ENCODE measurements at places on chromosomes 5 and 9.

- H3K4me3 ChIP-seq: no peak overlapping the region
- H3K27me3 ChIP-seq: no peaks in the 10 kb centered on the region
- no peak overlapping the region for H3K27ac ChIP-seq
- DNase-seq: no peak
Measured at GRCh38 chr9:79800578-79800977, 228.8 kb downstream of the TLE4 start.

DNA sequence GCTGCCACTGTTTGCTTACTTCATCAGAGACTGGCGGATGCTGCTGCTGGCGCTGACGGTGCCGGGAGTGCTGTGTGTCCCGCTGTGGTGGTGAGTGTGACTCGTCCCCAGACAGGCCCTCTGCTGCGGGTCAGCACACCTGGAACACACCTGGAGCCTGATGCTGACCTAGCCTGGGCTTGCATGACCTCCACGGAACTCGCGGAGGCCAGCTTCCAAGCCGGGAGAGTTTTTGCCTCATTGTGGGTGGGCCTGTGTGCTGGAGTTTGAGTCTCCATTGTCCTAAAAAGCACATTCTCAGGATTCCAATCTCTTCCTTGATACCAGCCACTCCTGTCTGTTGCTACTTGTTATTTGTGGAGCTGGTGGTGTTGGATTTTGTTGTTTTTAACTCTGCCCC is 28.1 kb downstream of the SLC22A4 start:
- H3K27ac ChIP-seq: no peak overlapping the region
- no peaks in the 10 kb centered on the region for H3K4me1 ChIP-seq
- DNase-seq: no peak
- H3K4me3 ChIP-seq: no peak overlapping the region

- no peaks in the 10 kb centered on the region for H3K4me1 ChIP-seq
- no peak overlapping the region for H3K4me3 ChIP-seq
- no peak for DNase-seq
- no peak overlapping the region for H3K27ac ChIP-seq
- H3K27me3 ChIP-seq: no peaks in the 10 kb centered on the region
- no peaks in the 10 kb centered on the region for H3K36me3 ChIP-seq
Measured at GRCh38 chr9:80883426-80883825, 805.9 kb downstream of the TLE1 start.

DNA sequence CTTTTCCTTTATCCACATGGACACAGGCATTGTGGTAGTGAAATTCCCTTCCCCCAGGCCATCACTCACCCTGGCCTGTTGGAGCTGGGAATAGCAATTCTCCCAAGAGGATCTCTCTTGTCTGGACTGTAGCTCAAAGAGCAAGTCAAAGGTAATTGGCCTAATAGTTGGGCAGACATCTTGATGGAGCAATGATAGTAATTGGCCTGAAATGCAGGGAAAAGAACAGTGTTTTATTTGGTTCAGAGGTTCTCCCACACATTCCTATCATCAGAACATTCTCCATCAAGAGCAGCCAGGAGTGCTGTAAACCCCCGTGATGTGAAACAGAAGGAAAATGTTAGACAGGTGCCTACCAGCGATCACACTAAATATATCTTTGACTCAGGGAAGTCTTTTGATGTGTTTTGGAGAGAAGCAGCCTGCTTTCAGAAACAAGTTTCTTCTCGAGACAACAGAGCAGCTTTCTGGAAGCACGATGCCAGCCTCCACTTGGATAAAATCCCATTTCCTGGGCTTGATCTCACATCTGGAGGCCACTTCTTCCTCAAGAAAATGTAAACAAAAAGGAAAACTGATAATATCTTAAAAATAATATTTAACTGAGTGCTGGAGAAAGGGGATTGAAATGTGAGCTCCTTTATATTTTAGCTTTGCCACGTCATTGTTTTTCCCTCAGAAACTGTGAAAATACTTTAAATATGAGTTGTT is 198.1 kb upstream of the WWC1 start:
- no peak overlapping the region for H3K27ac ChIP-seq
- no peak for DNase-seq
- no peaks in the 10 kb centered on the region for H3K36me3 ChIP-seq

DNA sequence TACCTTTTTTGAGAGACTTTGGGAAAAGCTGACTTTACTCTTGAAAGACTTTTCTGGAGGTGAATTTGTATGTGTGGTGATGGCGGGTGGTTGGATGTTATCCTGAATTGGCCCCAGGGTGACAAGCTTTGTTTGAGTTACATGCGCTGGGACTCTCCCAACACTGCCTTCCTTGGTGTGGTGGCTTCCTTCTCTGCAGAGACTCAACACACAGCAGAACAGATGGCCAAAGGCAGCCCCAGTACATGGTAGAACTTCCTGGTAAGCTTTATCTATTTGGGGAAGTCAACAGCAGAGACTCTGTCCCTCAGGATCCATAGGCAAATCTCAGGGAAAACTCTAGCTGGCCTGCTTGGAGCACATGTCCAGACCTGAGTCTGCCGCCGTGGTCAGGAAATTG is 18.1 kb downstream of the C1QTNF2 start:
- H3K36me3 ChIP-seq: no peaks in the 10 kb centered on the region
- no peak overlapping the region for H3K27ac ChIP-seq
- H3K4me1 ChIP-seq: no peaks in the 10 kb centered on the region
- H3K27me3 ChIP-seq: no peaks in the 10 kb centered on the region
- no peak for DNase-seq

GRCh38 chr9:93906195-93906880 is 48.8 kb downstream of the BARX1 start:
- no peak for DNase-seq
- H3K4me3 ChIP-seq: no peak overlapping the region
- H3K4me1 ChIP-seq: no peaks in the 10 kb centered on the region
- H3K27me3 ChIP-seq: peaks cover 15% of the 10 kb centered on the region

DNA sequence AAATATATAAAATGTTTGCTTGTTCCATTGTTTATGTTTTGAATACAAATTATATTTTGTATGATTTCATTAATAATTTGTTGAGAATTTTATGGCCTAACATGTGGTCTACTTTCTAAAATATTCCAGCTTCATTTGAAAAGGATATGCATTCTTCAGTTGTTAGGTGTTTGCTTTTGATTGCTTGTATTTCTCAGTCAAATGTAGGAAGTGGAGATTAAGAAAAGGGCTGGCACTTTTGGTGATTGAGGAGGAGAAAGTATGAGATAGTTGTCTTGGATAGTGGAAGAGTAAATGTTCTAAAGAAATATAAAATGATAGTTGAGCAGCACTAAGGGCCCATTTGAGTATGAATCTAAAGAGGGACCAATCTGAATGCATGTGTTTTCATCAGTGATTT is 23.1 kb downstream of the JAK2 start:
- H3K27ac ChIP-seq: peak overlapping the region; percentile 3
- no peak overlapping the region for H3K4me3 ChIP-seq
- H3K27me3 ChIP-seq: no peaks in the 10 kb centered on the region
- H3K36me3 ChIP-seq: no peaks in the 10 kb centered on the region
- H3K4me1 ChIP-seq: peaks cover 13% of the 10 kb centered on the region

DNA sequence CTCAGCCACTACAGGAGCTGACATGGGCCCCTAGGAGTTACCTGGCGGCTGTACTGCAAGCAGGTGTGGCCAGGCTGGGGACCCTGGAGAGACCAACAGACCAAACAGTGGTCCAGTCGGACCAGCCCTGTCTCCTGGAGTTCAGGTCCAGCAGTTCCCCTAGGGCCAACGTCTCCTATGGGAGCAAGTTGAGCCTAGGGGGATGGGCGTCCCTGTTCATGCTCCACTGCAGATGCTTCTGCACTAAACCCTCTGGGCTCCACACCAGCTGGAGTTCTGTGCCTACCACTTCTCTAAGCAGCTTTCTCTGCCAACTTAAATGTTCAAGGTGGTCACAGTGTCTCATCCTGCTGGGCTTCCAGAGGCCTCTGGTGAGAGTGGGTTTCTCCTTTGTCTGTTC is 20.6 kb upstream of the OMD start:
- H3K4me3 ChIP-seq: no peak overlapping the region
- no peak overlapping the region for H3K27ac ChIP-seq
- H3K4me1 ChIP-seq: no peaks in the 10 kb centered on the region
- no peaks in the 10 kb centered on the region for H3K36me3 ChIP-seq
- H3K27me3 ChIP-seq: no peaks in the 10 kb centered on the region

DNA sequence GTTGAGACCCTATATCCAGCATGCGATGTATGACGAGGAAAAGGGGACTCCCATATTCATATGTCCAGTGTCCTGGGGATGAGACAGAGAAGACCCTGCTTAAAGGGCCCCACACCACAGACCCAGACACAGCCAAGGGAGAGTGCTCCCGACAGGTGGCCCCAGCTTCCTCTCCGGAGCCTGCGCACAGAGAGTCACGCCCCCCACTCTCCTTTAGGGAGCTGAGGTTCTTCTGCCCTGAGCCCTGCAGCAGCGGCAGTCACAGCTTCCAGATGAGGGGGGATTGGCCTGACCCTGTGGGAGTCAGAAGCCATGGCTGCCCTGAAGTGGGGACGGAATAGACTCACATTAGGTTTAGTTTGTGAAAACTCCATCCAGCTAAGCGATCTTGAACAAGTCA is 17.1 kb downstream of the BTNL3 start:
- no peaks in the 10 kb centered on the region for H3K27me3 ChIP-seq
- DNase-seq: no peak
- H3K4me1 ChIP-seq: no peaks in the 10 kb centered on the region
- no peaks in the 10 kb centered on the region for H3K36me3 ChIP-seq

DNA sequence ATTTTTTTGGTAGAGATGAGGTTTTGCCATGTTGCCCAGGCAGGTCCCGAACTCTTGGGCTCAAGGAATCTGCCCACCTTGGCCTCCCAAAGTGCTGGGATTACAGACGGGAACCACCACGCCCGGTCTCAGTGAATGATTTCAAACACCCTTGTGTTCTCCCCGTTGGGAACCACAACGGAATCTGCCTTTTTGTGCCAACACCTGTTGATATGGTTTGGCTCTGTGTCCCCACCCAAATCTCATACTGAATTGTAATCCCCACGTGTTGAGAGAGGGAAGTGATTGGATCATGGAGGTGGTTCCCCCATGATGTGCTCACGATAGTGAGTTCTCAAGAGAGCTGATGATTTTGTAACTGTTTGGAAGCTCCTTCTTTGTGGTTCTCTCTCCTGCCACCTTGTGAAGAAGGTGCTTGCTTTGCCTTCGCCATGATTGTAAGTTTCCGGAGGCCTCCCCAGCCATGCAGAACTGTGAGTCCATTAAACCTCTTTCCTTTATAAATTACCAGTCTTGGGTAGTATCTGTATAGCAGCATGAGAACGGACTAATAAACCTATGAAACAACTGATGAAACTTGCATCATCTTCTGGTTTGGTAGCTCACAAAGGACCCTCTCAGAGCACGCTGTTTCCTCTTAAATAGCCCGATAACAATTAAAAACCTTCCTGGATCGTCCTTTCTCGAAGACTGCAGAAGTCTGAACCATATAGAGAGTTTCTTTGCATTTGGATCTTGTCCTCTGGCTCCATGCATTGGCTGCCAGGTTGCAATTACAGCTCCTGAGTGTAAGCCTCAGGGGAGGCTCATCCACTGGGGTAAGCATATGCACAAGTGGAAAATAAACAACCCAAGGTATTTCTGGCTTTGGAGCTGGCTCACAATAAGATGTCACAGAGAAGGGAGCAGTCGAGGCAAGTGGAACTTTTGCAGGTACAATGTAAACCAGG is 91.5 kb downstream of the SPRY4 start:
- no peak overlapping the region for H3K4me3 ChIP-seq
- no peaks in the 10 kb centered on the region for H3K4me1 ChIP-seq
- no peak overlapping the region for H3K27ac ChIP-seq
- H3K36me3 ChIP-seq: no peaks in the 10 kb centered on the region
- H3K27me3 ChIP-seq: no peaks in the 10 kb centered on the region

GRCh38 chr5:134140530-134141201 is 26.2 kb downstream of the TCF7 start:
- H3K4me3 ChIP-seq: no peak overlapping the region
- DNase-seq: peak; percentile 67

GRCh38 chr9:94936419-94936818 is 209.9 kb downstream of the AOPEP start:
- DNase-seq: no peak
- H3K27ac ChIP-seq: no peak overlapping the region
- H3K27me3 ChIP-seq: no peaks in the 10 kb centered on the region
- H3K4me1 ChIP-seq: peaks cover 12% of the 10 kb centered on the region
- no peaks in the 10 kb centered on the region for H3K36me3 ChIP-seq

- H3K4me3 ChIP-seq: no peak overlapping the region
- H3K27me3 ChIP-seq: no peaks in the 10 kb centered on the region
- no peaks in the 10 kb centered on the region for H3K36me3 ChIP-seq
- H3K4me1 ChIP-seq: no peaks in the 10 kb centered on the region
- H3K27ac ChIP-seq: no peak overlapping the region
Measured at GRCh38 chr5:147880487-147880886, 2.0 kb downstream of the SCGB3A2 start.

GRCh38 chr5:375921-376798 is 54.6 kb downstream of the AHRR start:
- no peak overlapping the region for H3K4me3 ChIP-seq
- no peaks in the 10 kb centered on the region for H3K36me3 ChIP-seq
- peaks cover 26% of the 10 kb centered on the region for H3K4me1 ChIP-seq
- H3K27ac ChIP-seq: no peak overlapping the region

GRCh38 chr5:84063041-84063440 is 321.6 kb downstream of the EDIL3 start:
- H3K36me3 ChIP-seq: no peaks in the 10 kb centered on the region
- no peak overlapping the region for H3K4me3 ChIP-seq
- no peaks in the 10 kb centered on the region for H3K4me1 ChIP-seq
- DNase-seq: no peak

DNA sequence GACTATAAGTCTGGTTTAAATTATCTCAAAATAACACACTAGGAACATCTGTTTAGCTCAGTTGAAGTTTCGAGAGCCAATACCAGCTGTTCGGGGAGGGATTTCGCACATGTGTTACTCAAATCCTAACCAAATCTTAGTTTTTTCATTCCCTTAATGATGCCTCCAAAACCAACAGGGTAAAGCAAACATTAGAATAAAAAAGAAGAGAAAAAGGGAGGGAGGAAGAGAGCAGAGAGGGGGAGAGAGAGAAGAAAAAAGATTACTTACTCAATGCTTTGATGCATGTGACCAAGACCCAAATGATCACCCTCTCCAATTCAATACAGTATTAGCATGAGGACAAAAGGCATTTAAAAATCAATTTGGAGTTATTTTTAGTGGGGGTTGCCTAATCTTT is 86.0 kb upstream of the NR5A1 start:
- no peak overlapping the region for H3K27ac ChIP-seq
- H3K4me3 ChIP-seq: no peak overlapping the region
- no peaks in the 10 kb centered on the region for H3K36me3 ChIP-seq
- DNase-seq: no peak
- H3K27me3 ChIP-seq: no peaks in the 10 kb centered on the region
- peaks cover 18% of the 10 kb centered on the region for H3K4me1 ChIP-seq

DNA sequence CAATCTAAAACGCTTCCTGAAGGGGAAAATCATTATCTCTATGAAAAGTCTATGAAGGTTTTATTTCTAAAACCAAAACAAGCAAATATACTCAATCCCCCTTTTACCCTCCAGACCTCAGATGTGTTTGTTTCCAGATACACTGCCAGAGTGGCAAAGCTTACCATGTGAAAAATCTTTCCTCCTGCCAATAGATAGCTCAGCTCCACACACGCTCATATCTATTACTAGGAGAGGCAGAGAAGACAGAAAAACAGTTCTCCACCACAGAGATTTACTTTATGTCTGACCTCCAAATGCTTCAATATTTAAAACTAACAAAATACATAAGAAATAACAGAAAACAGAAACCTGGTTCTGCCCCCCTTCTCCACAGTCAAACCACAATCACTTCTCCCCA is 7.0 kb downstream of the IRX2 start:
- DNase-seq: no peak
- peaks cover 84% of the 10 kb centered on the region for H3K27me3 ChIP-seq
- no peaks in the 10 kb centered on the region for H3K36me3 ChIP-seq
- H3K4me3 ChIP-seq: peak overlapping the region; percentile 6

GRCh38 chr5:95237324-95237723 is 47.6 kb downstream of the MCTP1 start:
- H3K27ac ChIP-seq: no peak overlapping the region
- H3K36me3 ChIP-seq: no peaks in the 10 kb centered on the region
- no peaks in the 10 kb centered on the region for H3K27me3 ChIP-seq
- DNase-seq: no peak
- H3K4me1 ChIP-seq: no peaks in the 10 kb centered on the region
- H3K4me3 ChIP-seq: no peak overlapping the region
